ENCODE measurements at places on chromosomes 5 and 9.

DNA sequence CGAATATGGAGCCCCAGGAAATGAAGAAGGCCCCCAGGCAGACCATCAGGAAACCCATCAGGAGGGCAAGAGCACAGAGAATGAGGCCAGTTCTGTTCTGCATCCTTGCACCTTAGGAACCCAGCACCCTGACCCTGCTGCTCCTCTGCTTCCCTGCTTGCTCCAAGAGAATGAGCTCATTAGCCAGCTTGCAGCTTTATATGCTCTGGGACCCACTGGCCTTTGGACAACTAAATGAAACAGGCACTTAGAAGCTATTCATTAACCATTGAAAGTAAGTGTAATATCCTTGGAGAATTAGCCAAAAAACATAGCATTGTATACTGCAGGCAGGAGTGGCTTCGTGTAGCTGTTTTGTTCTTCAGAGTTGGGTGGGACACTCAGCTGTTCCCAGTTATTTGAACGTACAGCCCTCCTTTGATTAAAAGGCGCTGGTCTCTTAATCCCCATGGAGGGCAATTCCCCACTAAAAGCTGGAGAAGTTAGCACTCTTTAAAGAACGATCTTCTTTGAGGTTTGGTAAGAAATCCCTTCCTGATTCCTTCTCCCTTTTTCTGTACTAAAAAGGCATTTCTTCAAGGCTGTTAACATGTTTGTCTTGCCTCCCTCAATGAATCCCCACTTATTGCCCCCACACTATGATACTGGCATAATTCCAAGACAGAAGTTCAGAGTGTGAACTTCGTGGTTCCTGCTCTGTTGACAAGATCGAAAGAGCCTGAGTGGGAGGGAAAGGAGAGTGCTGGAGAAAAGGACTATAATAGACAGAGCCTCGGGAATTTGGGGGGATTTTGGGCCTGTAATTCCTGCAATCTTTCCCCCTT, at the start of gene TMEM252:
TSS of gene TMEM252 (minus strand) at position 172 of the 824 bp plus-strand sequence. CDS start at position 103, 69 bp downstream.
- no peak for DNase-seq

DNA sequence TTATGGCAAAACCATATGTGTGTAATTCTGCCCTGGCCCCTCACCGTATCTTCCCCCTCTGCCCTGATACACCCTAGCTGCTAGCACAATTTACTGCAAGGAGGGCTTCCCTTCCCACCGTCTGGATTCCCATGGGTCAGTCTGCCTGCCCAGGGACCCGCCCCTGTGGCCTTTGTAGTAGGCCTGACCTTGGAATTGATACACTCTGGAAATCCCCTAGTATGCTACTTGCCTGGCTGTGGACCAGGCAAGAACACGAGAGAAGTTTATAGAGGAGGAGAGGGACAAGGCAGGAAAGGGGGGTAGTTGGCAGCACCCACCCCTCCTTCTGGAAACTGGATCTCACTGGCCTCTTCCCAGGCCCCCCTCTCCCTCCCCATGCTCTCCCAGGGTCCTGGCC, 115.8 kb upstream of the CCL21 start:
- no peak for DNase-seq

- DNase-seq = no peak
Measured at GRCh38 chr9:89886281-89886700, 281.5 kb downstream of the GADD45G start.

DNA sequence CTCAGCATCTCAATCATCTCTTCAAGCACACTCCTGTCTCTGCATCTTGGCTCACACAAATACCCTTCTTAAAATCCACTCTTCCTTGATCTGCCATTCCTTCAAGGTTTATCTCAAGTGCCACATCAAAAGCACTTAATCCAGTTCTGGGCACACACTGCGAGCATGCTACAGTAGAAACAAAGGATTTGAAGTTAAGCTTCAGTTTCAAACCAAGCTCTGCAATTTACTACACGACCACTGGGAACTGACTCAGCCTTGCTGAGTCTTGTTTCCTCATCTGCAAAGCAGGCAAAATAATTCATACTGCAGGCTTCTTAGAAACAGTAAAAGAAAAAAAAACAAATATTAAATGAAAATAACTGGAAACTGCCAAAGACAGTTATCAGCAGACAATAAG, 50.5 kb upstream of the CTNNAL1 start:
- no peak for DNase-seq

- DNase-seq = no peak
Measured at GRCh38 chr5:113574417-113574816, 60.9 kb downstream of the YTHDC2 start.

DNA sequence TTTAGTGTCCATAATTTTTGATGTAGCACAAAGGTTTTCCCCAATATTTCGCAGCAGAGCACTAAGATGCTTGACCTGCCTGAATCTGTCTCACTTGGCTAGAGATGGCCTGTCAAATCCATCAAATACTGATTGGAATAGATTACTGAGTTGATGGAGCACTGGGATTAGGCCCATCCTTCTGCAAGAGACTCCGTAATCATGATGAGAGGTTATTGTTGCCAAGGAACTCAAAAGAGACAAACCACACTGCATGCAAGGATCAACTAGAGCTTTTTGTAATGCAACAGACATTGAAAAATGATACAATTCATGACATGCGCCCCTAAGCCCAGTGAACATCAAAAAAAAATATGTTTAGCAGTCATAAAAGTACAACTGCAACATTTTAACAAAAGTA, 585.3 kb upstream of the GRAMD2B start:
- DNase-seq = no peak

- DNase-seq = no peak
Measured at GRCh38 chr9:107263289-107263688, 19.8 kb upstream of the RAD23B start.

DNA sequence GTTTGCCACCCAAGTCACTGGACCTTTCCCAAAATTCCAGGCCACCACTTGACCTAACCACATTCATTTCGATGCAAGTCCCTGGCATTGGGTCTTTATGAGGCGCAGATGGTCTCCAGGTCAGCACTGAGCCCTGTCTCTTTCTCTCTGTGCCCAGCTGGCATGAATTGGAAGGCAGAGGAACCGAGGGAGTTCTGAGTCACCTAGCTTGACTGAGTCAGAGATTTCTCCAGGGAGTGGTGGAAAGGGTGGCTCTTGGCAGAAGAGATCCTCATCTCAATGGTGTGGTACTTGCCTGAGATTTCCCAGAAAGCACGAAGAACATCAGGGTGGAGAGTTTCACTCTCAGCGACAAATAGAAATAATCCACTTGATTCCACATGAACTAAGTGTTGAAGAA, 43.8 kb downstream of the WDR36 start:
- no peak for DNase-seq

- no peak for DNase-seq
Measured at GRCh38 chr9:124723352-124723751, 47.8 kb downstream of the NR6A1 start.

DNA sequence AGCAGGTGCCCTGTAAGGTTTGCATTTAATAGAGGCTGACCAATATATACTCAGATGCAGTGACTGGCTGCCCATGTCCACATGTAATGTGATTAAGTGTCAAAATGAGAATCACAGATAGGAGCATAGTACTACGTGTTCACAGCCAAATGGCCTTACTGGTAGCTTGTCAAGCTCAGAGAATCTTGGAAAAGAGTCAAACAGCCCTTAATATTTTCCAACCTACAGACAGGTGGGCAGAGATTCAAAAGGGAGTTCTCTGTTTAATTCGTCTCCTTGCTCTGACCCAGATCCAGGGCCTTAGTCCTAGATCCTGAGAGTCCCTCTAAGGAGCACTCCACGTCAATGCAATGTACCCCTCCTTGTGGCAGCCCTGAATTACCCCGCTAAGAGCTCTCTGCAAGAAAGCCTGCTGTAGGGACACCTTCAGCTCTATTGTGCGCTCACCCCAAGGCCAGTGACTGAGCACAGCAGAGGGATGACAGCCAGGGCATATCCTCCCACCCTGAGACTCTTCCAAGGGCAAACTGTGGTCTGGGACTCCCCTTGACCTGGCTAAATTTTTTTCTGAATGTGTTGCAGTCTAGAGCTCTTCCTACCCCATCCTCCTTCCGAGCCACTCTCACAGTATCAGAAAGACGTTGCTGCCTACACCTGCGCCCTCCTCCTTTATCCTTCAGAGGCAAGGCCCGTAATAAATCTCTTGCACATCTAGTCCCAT, 159.2 kb downstream of the SNCAIP start:
- DNase-seq = no peak

GRCh38 chr5:133116601-133117000, 64.8 kb downstream of the HSPA4 start:
- no peak for DNase-seq

DNA sequence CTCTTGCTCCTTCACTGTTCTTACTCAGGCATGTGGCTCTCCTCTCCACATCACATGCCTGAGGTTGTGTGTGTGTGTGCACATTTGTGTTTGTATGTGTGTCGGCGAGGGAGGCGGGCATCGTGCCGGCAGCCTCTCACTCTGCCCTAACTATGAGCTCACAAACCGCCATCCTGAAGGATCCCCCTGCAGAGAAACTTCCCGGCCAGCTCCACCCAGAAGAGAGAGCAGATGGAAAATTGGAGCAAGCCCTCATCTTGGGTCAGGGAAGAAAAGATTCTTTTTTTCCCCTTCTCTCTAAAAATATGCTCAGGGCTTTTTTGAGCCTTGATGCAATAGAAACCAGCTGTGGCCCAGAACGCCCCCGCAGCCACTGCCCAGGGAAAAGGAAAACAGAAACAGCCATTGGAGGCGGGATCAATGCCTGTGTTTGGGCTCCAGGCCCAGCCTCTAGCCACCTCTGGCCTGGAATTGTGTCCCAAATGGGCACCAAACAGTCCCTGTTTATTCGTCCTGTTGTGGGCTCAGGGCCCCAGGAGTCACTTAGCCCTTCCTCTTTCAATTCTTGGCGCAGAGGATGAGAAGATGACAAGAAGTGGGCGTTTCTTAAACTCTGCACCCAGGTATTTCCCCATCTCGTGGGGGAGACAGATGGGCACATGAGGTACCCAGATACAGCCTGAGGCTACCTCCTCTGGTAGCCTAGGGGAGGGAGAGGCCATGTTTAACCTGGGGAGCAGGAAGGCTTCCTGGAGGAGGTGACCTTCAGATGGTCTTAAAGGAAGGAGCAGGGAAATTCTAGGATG, 151.5 kb downstream of the RGS3 start:
- peak; percentile 69 for DNase-seq

GRCh38 chr9:119365291-119366027, 3.8 kb downstream of the BRINP1 start:
- DNase-seq = peak; percentile 6

- DNase-seq = no peak
Measured at GRCh38 chr5:18761801-18762200, 1127.5 kb downstream of the TAF11L14 start.

DNA sequence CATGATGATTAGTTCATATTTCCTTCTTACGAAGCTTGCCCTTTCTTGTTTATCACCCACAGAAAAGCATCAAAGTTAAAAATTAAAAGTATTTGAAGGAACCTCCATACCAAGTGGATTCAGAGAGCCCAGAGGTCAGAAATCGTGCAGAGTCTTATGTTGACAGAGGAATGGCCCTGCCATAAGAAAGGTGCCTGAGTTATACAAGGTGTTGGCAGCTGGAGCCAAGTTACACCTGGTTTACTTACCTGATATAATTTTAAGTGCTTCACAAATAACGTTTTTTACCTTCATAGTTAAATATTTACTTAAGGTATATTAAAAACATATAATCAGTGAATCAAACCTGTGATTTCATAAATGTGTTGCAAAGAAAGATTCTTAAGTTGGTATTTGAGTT, 42.3 kb upstream of the DHFR start:
- DNase-seq = no peak

DNA sequence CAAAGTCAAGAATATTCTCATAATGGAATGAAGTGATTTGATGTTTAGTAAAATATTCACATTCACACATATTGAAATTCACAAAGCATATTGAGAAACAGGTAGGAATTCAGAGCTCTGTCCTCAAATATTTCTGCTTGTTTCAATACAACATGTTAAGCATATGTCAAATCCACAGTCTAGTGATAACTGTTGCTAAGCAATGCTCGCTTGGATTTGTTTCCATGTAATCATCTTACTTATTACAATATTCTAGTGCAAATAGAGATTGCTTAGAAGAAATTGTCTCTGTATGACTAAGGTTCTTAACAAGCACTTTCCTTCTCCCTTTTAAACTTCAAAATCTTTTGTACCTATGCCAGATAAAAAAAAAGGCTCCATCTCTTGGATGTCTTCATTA, 995.7 kb downstream of the CDH18 start:
- no peak for DNase-seq

- DNase-seq = no peak
Measured at GRCh38 chr9:120860083-120860482, 16.9 kb downstream of the PHF19 start.

GRCh38 chr9:101480386-101480785, 44.8 kb upstream of the ALDOB start:
- no peak for DNase-seq

- no peak for DNase-seq
Measured at GRCh38 chr5:82603033-82603987, 325.2 kb upstream of the RPS23 start.

DNA sequence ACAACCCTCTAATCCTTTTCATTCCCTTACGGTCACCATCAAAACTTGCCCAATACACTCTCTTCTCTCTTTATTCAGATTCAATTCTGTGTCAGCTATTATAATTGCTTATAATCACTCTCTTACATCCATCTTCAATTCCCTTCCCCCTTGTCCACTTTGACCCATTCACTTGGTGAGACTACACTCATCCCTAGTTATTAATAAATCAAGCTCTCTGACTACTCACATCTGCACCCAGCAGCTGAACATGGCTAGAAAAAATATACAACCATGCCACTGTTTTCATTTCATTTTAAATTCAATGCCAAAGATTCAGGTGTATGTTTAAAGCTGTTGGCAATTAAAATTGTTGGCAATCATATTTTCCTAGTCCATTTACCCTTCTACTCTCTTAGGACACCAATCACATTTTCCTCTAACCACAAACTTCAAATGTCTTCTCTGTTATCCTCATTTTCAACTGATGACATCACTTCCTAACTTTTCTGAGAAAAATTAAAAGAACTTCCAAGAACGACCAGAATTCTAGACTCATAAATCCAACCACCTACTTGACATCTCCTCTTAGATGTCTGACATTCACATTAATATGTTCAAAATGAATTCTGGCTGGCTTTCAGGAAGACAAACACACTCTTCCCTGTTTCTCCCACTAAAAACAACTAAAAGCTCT, 5.5 kb downstream of the C5orf15 start:
- DNase-seq = no peak

DNA sequence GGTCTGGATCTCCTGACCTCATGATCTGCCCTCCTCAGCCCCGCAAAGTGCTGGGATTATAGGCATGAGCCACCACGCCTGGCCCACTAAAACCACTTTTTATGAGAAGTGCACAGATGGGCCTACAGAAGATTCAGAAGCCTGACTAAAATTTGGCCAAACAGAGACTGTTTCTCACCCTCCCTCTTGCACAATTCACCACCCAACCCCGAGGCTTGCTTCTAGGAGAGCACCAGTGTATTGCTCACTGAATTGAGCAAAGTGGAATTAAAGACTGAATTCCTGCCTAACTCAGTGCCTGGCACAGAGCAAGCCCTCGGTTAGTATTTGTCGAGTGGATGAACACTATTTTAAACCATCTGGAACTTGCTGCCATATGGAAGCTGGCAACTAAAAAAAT, 3.4 kb upstream of the DCTN4 start:
- no peak for DNase-seq
